ENCODE measurements at places on chromosomes 3 and 15.
A peak's percentile ranks its signal among the peaks of the same experiment; 100 is the strongest.

DNA sequence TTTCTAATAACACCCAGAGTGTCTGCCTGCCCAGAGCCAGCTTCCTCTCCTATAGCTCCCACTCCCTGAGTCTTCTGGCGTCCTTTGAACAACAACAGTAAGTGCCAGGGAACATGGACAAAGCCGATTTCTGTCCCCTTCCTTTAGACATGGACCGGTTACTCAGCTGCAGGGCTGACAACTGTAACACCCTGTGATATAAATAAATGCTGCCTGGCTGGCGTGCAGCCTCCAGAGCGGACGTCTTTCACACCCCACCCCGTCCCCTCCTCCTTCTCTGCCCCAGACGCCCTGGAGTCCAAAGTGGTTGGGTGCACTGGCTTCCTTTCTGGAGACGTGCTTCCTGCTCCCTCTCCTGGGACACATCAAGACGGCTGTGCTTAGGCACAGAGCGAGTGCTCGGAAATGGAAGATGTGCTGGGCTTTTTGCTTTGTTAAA lies 281.9 kb upstream of the LRRFIP2 start:
- H3K36me3 ChIP-seq, result no peaks in the 10 kb centered on the region
- no peaks in the 10 kb centered on the region for H3K4me1 ChIP-seq
- H3K27me3 ChIP-seq, result no peaks in the 10 kb centered on the region
- peak; percentile 58 for DNase-seq
- peak overlapping the region; percentile 29 for H3K27ac ChIP-seq

DNA sequence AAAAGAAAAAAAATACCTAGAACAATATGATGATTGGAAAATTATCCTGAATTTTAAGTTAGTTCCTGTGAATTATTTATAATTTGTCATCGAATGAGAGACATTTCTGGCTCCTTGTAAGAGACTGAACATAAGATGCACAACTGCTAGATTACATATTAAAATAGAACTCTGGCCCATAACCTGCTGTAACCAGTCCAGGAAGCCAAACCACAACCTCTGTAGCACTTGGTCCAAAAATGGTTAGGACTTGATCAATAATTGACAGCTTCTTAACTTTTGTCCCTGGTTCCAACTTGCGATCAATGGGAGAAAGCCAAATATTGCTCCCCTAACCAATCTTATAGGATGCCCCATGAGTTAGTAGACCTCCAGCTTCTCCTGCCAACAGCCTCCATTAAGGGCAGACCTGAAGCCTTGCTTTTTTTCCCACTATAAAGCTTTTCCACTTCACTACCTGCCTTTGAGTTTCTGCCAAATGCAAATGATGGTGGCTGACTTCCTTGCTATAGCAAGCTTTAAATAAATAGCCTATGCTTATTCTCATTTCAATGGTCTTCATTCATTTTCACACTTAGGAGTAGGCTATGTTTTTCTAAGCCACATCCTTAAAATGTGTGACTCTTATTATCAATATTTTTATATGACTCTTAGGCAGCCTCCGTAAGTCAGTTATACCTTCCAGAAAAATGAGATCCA lies 224.0 kb upstream of the ARHGEF26 start:
- H3K27me3 ChIP-seq, result no peaks in the 10 kb centered on the region
- no peaks in the 10 kb centered on the region for H3K4me1 ChIP-seq
- H3K27ac ChIP-seq, result no peak overlapping the region
- no peaks in the 10 kb centered on the region for H3K36me3 ChIP-seq
- peak; percentile 29 for DNase-seq

DNA sequence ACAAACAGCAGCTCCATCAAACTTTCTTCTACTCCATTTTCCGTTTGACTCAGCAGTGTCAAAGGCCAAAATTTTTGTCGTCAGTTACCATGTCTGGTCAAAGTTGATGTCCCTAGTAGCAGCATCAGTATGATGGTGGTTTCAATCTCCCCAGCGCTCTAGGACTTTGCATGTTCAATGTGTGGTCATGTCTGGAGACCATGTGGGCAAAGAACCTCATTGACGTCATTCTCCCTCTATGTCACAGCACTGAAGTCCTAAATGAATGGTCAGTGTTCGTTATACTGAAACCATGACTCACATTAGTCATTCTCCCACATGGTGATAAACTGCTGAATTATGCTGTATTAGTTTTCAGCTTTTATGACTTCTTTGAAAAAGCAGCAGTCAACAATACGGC lies 23.2 kb downstream of the SHC4 start:
- H3K27me3 ChIP-seq, result no peaks in the 10 kb centered on the region
- no peaks in the 10 kb centered on the region for H3K4me1 ChIP-seq
- no peak overlapping the region for H3K27ac ChIP-seq
- no peaks in the 10 kb centered on the region for H3K36me3 ChIP-seq
- no peak for DNase-seq

DNA sequence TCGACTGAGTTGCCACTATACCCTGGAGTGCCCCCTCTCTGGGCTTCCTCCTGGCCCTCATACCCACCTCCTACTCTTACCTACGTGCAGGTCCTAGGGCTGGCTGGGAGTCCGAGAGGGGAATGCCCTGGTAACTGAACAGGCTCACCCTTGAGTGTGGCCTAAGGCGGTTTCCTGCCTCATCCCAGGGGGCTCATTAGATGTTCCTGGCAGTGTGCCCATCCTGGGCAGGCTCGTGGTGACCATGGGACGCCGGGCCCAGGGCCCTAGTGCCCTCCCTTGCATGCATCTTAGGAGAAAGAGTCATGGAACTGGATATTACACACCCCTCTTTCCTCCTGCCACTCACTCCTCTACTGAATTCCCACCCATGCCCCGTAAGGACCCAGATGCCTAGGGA lies 2.8 kb downstream of the SEMA4B start:
- no peak overlapping the region for H3K27ac ChIP-seq
- no peak for DNase-seq
- peaks cover 4% of the 10 kb centered on the region for H3K36me3 ChIP-seq
- no peaks in the 10 kb centered on the region for H3K27me3 ChIP-seq
- no peaks in the 10 kb centered on the region for H3K4me1 ChIP-seq
- H3K4me3 ChIP-seq, result no peak overlapping the region

DNA sequence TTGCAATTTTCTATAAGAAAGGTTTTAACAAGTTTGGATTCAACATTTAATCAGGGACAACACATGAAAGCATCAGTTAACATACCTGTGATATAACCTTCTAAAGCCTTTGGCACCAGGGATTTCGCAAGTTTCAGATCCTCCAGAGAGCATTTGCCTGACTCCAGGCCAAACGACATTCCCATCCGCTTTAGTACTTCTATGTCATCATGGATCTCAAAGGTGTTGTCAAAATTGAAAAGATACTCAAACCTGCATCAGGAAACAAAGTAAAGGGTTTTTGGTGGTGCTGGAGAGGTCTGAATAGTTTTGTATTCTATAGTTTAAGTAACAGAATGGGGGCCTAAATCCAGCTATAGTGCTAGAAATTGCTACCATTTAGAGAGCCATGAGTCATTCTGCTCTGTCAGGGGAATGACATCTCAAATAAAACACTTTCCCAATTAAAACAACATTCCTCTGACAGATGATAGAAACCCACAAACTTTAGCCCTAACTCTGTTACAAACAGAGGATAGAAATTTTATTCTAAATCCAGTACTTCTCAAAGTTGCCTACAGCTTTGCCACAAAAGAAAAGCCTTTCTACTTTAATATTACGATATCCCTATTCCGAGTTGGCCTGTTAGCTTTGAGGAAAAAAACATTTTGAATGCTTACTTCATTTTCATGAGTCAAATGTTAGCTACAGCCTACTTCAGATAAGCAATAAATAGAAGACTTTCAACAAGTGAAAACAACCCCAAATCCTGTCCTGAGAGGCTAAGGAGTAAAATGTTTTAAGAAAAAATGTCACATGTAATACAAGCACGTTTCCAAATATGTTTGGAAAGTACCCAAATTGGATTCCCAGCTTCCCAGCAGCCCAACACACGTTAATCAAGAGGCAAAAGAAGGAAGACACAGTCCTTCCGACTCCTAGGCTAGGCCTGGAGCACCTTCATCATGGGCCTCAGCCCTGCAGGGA lies 83.4 kb downstream of the ATP1B3 start:
- H3K27me3 ChIP-seq, result no peaks in the 10 kb centered on the region
- H3K36me3 ChIP-seq, result peaks cover 7% of the 10 kb centered on the region
- DNase-seq, result no peak
- H3K4me3 ChIP-seq, result no peak overlapping the region

DNA sequence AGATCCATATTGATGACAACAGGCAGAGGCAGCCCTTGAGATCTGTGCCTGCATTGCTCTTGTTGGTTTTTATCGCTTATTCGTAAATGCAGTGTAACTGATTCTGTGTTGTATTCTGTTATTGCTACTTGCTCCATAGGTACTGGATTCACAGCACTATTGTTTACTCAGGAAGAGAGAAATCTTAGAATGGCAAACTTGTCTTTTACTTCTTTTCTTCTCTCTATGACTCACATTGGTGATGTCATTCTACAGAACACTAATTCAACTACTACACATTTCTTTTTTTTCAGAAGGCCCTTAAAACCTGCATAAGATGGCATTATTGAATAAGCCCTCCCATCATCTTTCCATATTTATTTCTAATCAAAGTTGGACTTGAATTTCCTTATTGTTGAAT lies 201.0 kb upstream of the GBE1 start:
- no peaks in the 10 kb centered on the region for H3K27me3 ChIP-seq
- no peak overlapping the region for H3K4me3 ChIP-seq
- no peaks in the 10 kb centered on the region for H3K36me3 ChIP-seq
- no peak overlapping the region for H3K27ac ChIP-seq
- DNase-seq, result no peak

- H3K4me3 ChIP-seq, result no peak overlapping the region
- H3K4me1 ChIP-seq, result no peaks in the 10 kb centered on the region
- H3K36me3 ChIP-seq, result no peaks in the 10 kb centered on the region
Observed at GRCh38 chr3:160665231-160665630, 11.7 kb upstream of the ARL14 start.

DNA sequence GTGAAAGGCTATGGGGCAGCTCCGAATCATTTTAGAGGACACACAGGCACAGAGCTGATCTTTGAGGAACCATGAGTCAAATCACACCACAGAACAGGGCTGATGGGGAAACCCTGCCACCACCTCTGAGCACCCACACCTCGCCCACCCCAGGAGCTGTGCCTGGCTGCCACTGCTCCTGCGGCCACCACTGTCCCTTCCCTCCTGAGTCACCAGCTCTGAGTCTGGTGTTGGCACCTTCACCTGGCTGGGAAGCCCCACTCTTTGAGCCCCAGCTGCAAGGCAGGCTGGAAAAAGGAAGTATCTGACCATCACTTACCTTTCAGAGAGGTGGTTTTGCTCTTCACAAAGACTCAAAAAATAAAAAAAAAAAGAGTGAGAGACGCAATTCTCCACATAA lies 63.6 kb upstream of the MEF2A start:
- no peaks in the 10 kb centered on the region for H3K27me3 ChIP-seq
- peaks cover 4% of the 10 kb centered on the region for H3K4me1 ChIP-seq
- no peak overlapping the region for H3K27ac ChIP-seq
- H3K36me3 ChIP-seq, result no peaks in the 10 kb centered on the region
- DNase-seq, result no peak

DNA sequence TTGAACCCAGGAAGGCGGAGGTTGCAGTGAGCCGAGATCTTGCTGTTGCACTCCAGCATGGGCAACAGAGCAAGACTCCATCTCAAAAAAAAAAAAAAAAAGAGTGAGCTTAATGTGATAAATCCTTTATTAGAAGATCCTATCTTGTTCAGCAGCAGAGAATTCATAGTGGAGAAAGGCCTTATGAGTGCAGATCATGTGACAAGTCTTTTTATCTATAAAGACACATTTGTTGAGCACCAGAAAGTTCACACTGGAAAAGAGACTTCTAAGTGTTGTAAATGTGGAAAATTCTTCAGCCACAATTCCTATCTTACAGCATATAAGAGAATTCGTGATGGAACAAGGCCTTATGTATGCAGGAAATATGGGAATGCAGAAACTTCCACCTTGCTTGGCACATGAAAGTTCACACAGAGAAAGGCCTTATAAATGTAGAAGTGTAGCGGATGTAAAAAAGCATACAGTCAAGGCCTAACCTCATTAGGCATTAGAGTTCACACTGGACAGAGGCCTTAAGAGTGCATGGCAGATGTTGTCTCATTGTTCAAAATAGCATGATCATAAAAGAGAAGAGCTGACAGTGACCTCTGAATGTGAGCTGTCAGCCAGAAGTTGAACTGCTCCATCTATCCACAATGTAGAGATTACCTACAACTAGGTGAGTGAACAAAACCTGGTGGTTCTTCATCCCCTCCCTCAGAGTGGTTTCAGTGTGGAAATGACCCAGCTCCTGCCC lies 16.7 kb downstream of the ADAM10 start:
- peaks cover 3% of the 10 kb centered on the region for H3K36me3 ChIP-seq
- no peaks in the 10 kb centered on the region for H3K27me3 ChIP-seq
- H3K27ac ChIP-seq, result no peak overlapping the region
- DNase-seq, result no peak
- no peak overlapping the region for H3K4me3 ChIP-seq

DNA sequence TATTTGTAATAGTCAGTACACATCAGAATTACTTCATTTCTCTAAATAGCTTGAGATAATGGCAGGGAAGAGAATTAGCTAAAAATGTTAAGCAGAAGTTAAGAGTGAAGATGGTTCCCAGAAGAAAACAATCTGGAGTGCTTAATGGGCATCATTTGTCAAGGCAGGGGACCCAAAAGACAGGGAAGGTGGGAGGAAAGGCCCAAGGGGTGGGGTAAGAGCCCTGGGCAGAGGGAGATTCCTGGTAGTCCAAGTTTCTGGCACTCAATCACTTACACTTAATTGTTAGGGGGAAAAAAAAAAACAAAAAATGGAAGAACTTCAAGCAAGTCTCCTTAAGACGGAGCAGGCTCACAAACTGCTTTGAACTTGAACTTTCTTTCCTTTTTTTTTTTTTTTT lies 28.9 kb downstream of the TNFAIP8L3 start:
- no peak overlapping the region for H3K27ac ChIP-seq
- no peak overlapping the region for H3K4me3 ChIP-seq
- no peak for DNase-seq

GRCh38 chr15:72116731-72117485 lies 1.0 kb downstream of the MYO9A start:
- peak overlapping the region; percentile 99 for H3K27ac ChIP-seq
- H3K4me1 ChIP-seq, result peaks cover 21% of the 10 kb centered on the region
- peak; percentile 46 for DNase-seq
- no peaks in the 10 kb centered on the region for H3K36me3 ChIP-seq

DNA sequence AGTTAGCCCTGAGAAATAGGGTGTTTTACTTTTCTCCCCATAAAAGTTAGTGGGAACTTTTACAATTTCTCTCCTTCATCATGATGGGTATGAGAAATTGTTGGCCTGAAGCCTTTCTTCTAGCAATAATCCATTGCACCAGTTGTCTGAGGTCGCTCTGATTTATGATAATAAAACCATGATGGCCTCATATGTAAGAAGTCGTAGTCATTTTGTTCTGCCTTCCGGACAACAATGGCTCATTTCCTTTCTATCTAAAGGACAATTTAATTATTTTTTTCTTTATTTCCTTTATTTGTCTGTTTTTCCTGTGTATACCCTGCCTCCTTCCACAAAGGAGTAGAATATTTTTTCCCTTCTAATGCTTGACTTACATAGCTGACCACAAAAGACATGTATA lies 31.6 kb upstream of the GNB4 start:
- no peaks in the 10 kb centered on the region for H3K4me1 ChIP-seq
- no peaks in the 10 kb centered on the region for H3K36me3 ChIP-seq
- no peaks in the 10 kb centered on the region for H3K27me3 ChIP-seq
- no peak overlapping the region for H3K27ac ChIP-seq
- no peak for DNase-seq
